ENCODE measurements at places on chromosomes 3 and 15.

- no peak for DNase-seq
Observed at GRCh38 chr3:139227165-139227564, 116.7 kb upstream of the MRPS22 start.

DNA sequence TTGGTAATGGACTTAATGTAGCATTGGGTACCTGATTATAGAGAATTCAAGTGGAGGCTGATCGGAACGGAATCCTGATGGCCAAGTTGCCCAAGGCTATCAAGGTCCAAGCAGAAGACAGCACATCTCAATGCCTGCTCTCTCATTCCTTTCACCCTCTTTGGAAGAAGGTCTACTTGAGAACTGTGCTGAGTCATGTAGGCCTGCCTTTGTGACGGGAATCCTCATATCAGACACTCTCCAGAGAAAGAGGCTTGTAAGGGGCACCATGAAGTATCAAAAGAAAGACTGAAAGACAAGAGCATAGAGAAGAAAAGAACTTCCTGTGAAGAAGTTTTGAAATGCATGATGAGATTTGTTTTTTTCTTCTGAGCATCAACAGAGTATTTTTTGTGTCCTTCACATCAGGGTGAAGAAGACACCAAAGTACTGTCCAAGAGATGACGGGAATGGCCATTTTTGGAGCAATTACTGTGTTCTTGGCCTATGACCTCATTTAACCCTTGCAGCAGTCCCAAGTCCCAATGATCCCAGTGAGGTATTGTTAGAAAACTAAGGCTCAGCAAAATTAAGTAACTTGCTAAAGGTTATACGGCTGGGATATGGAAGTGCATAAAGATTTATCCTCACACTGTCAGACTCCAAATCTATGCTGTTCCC, 13.2 kb upstream of the LARP6 start:
- DNase-seq = no peak

DNA sequence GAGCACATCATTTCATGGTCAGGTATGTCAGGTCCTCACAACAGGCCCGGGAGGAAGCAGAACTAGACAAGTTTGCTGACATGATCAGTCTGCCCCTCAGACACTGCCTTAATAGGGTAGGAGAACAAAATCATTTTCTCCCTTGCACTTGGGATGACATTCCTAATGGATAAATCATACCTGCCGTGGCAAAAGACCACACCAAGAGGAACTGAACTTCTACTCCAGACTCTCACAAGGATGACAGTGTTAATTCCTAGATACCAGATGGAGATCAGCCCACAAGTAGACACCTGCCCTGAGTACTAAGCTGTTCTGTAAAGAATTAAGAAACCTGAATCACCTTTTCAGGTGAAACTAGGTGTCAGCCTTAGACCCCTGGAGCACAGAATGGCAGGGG, 19.5 kb downstream of the SIAH2 start:
- peak; percentile 22 for DNase-seq

- no peak for DNase-seq
Observed at GRCh38 chr3:126851382-126851781, 131.5 kb upstream of the PLXNA1 start.

GRCh38 chr3:53516339-53516738, 21.9 kb downstream of the CACNA1D start:
- no peak for DNase-seq

- no peak for DNase-seq
Observed at GRCh38 chr3:3305084-3305483, 125.6 kb upstream of the CRBN start.

DNA sequence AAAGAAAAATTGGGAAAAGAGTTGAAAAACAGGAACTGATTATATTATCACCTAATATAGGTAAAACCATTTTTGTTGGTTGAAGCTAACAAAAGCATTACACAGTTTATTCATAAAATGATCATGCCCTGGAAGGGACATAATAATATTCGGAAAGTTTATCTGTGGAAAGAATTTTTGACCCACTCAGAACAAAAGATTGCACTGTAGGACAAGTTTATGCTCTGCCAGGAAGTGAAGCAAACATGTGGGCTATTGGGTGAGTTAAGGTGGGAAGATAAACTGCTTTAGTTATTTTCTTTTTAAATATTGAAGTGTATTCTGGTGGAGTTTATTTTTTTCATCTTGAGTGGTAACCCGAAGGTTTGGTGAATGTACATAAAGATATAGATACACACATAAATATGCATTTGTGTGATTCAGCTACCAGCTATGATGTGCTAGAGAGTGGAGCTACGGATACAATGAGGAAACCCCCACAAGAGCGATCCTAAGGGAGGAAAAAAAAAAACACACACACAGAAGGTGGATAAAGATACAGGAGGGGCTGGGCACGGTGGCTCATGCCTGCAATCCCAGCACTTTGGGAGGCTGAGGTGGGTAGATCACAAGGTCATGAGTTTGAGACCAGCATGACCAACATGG, 506.4 kb upstream of the THBS1 start:
- DNase-seq = no peak
